M059J (cell line): ENCODE measurements at places on chromosomes 6 and 20.

GRCh38 chr6:119536666-119537065 lies 187.1 kb upstream of the MAN1A1 start:
- DNase-seq, result no peak

- DNase-seq, result no peak
Measured at GRCh38 chr6:15080895-15081294, 165.0 kb upstream of the JARID2 start.

GRCh38 chr6:113172531-113172966 lies 684.6 kb upstream of the MARCKS start:
- DNase-seq, result peak; percentile 27

DNA sequence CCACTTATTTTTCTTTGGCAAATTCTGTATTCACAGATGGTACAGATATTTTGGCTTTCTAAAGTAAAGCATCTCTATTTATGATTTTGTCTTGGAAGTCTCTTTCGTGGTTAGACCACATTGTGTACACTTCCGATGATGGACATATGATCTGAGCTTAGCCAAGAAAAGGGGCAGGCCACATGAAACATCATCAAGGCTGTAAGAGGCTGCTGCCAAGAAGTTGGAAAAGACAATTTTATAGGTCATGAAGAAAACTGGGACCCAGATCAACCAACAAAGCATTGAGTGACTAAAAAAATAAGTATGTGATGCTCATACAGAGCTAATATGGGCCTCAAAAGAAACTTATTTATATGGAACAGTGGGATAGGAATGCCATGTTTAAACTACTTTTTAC lies 266.4 kb downstream of the HAO1 start:
- peak; percentile 18 for DNase-seq

- no peak for DNase-seq
Measured at GRCh38 chr6:14810021-14810420, 435.8 kb upstream of the JARID2 start.

DNA sequence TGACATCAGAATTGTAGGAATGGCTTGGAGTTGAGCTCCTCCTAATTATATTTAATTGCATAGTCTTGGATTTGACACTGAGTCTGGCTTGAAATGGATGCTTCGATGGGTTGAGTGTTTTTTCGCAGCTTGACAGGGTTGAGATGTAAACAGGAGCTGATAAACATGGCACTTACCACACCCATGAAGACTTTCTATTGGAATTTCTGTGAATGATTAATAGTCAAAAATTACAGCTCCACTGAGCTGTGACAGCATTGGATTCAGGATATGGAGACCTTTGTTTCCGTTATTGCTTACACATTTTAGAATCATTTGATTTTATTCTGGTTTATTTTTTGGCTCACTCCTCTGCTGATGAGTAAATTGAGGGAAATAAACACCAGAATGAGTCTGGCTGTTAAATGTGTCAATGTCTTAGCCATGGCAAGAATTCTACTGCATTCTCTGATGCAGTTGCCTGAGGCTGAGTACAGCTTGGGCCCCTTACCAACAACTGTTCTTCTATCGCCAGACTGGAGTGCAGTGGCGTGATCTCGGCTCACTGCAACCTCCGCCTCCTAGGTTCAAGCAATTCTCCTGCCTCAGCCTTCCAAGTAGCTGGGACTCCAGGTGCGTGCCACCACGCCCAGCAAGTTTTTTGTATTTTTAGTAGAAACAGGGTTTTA lies 128.1 kb upstream of the DOK5 start:
- peak; percentile 60 for DNase-seq

DNA sequence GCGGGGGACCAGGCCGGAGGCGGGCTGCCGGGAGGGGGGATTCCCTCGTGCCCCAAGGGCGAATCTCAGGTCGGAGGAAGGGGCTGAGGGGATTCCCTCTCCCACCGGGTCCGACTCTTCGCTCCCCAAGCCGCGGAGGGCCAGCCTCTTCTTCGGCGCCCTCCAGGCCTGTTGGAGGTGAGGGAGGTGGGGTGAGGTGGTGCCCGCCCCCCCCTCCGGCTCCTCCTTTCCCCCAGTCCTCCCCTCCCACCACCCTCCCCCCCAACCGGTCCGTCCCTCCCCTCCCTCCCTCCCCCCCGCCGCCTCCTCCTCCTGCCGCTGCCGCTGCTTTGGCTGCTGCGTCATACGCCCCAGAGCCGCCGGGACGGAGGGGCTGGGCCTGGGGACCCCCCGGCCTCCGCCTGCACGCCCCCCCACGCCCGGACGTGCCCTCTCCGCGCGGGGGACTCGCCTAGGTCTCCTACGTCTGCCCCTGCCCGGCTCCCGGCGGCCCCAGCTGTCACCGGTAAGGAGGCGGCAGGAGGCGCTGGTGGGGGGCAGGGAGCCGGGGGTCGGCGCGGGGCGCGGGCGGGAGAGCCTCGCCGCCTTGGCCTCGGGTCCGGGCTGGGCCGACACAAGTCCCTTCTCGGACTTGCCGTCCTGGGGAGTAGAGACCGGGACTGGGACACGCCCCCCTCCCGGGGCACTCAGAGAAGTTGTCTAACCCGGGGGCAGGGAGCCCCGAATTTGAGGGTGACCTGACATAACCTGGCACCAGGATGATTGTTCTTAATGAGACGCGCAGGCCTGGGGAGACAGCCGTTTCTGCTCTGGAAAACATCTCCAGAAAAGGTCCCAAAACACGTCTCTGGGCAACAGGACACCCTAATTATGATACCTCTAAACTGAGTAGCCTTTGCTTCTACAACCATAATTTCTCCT lies at the start of gene PHF1:
Gene PHF1 (plus strand): TSS at position 304 of the 921 bp plus-strand sequence. CDS start 1,250 bp downstream, outside the sequence.
- DNase-seq, result peak; percentile 83

DNA sequence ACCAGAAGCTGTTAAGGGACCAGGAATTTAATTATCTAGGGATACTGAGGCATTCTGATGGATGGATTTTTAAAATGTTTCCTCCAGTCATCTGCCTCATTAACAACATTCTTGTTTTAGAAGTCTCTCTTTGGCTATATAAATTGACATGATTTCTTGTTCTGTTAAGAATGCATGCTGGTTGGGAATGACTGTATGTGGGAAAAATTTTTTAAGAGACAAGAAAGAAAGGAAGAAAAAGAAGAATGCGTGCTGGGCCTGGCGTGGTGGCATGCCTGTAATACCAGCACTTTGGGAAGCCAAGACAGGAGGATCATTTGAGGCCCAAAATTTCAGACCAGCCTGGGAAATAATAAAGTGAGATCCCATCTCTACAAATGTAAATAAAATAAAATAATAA lies 203.6 kb downstream of the GJA1 start:
- no peak for DNase-seq

DNA sequence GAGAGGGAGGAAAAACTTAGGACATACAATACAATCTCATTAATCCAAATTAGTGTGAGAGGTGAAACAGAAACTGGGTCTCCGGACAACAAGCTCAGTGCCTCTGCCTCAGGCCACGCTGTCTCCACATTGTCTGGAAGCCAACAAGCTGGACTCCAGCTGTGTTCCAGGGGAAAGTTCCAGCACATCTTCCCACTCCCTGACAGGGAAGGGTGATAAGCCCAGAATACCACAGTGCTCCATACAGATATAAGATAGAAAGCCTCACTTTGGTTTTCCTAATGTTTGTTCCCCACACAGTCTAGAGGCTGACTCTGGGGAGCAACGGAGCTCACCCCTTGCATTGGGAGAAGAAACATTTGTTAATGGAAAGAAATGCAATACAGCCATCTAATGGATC lies 117.1 kb upstream of the SPTLC3 start:
- no peak for DNase-seq

GRCh38 chr6:30311101-30311500 lies 15.6 kb upstream of the TRIM39 start:
- no peak for DNase-seq
